ENCODE measurements at places on chromosomes 11 and 22.
A peak's percentile ranks its signal among the peaks of the same experiment; 100 is the strongest.

- DNase-seq: no peak
Observed at GRCh38 chr11:68338051-68338780, 25.8 kb downstream of the LRP5 start.

GRCh38 chr11:67613960-67614715 lies 7.4 kb downstream of the NDUFV1 start:
- DNase-seq: no peak

GRCh38 chr11:104529213-104529612 lies 365.3 kb upstream of the PDGFD start:
- peak; percentile 5 for DNase-seq

- no peak for DNase-seq
Observed at GRCh38 chr11:111422494-111423249, 43.6 kb upstream of the POU2AF1 start.

DNA sequence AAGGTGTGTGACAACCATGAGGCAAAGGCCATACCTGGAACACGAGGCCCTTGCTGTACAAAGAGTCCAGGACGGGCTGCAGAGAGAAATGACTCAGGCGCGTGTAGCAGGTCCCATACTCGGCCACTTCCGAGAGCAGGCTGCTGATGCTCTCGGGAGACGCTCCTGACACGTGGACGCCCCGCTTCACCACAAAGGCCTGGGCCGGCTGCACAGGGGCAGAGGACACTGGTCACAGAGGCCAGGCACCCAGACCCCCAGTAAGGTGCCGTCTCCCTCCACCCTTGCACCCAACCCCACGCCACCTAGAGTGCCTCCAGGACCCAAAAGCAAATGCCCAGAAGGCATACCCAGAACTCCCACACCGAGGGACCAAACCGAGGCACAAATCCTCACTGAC lies 15.5 kb downstream of the TUBGCP6 start:
- DNase-seq: no peak

DNA sequence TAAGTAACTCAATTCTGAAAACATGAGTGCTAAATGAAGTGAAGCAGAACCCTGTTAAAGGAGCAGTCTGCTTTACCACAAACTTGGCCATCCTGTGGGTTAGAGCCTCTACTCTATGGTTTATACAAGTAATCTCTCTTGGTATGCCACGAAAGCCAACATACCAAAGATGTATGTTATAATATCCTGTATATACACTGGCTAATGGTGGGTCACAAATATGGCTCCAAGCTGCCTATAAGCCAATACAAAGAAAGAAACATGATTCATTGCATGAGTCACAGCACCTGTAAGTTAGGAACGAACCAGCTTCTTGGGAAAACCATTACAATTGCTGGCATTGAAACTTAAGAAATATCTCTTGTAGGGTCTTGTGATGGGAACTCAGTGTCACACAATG lies 16.1 kb downstream of the XRRA1 start:
- DNase-seq: peak; percentile 31

DNA sequence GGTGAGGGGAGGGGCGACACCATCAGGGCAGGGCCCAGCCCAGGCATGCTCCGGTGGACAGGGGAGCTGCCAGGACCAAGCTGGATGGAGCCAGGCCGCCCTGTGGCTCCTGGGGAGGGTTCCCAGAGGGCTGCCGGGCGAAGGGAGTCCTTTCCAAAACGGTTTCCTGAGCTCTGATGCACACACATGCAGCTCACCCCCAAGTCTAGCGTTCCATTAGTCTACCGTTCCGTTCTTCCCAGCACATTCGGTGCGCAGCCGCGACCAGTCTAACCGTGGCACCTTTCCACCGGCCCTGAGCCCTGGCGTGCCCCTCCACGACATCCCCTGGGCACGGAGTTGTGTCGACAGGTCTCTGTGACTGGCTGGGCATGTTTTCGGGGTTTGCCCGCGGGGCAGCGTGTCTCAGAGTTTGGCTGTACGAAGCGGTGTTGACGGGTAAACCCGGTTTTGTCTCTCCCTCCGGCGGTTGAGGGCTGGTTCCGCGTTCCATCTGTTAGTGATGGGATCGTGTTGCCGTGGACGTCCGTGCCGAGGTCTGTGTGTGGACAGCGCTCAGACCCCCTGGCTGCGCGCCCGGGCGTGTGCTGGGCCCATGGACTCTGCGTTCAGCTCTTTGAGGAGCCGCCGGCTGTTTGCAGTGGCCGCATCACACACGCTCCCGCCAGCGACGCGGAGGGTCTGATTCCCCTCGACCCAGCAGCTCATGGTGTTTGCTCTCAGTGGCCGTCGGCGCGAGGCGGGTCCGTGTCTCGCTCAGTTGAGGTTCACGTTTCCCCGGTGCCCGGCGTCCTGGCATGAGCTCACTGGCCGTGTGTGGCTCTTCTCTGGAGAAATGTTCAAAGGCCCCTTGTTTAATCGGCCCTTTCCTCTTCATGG lies 121.2 kb downstream of the IGLL1 start:
- DNase-seq: no peak

- DNase-seq: no peak
Observed at GRCh38 chr11:100689141-100689540, 2.1 kb downstream of the ARHGAP42 start.

GRCh38 chr11:12235553-12235946 lies 125.2 kb downstream of the MICAL2 start:
- DNase-seq: no peak

DNA sequence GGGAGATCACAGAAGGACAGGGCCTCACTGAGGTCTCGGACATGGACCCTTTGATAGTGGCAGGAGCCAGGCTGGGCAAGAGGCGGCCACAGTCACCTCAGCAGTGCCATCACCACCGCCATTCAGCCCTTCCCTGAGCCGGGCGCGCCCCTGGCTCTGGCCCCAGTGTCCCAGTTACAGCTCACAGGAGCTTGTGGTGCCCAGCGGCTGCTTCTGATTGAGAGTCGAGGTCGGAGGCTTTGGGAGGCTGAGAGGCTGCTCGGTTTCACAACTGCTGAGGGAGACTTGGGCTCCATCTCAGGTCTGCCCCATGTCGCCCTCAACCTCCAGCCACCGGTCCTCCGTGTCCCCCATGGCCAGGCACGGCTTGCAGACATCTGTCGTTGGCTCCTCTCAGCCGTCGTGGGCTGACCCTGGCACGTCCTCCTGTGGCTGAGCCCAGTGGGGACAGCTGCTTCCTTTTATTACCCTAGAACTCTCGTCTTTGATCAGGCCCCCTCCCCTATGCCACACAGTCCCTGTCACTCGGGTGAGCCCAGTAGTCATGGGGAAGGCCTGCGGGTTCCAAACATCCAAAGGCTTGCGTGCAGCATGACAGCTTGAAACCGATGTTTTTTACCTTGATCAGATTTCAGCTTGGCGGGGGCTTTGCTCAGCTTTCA lies 28.4 kb upstream of the PPP6R3 start:
- no peak for DNase-seq

GRCh38 chr11:65606876-65607613 lies 7.0 kb downstream of the MAP3K11 start:
- peak; percentile 89 for DNase-seq

- DNase-seq: no peak
Observed at GRCh38 chr11:14882196-14882595, 9.8 kb downstream of the CYP2R1 start.

GRCh38 chr11:119759747-119760412 lies 30.9 kb upstream of the NECTIN1 start:
- DNase-seq: no peak

- DNase-seq: no peak
Observed at GRCh38 chr11:63769042-63769713, 603 bp upstream of the ZFTA start.

GRCh38 chr11:126346586-126346940 lies 8.9 kb upstream of the ST3GAL4 start:
- no peak for DNase-seq

DNA sequence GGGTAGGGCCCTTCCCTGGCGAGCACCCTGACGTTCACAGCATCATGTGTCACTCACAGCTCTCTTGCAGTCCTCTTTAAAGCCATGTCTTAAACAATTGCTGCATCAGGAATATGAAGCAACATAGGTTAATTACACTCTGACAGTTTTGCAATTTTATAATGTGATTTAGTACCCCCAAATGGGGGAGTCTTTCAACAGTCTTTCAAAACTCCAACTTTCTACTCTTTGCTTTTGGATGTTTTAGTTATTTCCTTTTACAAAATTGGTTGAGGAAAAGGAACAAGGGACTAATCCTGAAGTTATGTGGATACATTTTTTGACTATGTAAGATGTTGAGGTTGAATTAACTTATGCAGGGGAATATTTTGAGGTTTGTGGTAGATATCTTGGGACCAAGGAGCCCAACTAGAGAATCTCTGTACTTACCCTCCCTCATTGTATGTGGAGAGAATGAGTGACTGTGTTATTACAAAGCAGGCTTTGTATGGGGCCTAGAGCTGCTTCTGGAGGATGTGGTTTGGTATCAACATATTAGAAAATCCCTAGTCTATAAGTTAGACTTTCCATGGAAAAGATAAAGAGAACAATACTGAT lies at the start of gene MMP8:
Gene MMP8 (minus strand): TSS at position 51 of the 597 bp plus-strand sequence. CDS start 99 bp downstream, outside the sequence.
- DNase-seq: peak; percentile 84

DNA sequence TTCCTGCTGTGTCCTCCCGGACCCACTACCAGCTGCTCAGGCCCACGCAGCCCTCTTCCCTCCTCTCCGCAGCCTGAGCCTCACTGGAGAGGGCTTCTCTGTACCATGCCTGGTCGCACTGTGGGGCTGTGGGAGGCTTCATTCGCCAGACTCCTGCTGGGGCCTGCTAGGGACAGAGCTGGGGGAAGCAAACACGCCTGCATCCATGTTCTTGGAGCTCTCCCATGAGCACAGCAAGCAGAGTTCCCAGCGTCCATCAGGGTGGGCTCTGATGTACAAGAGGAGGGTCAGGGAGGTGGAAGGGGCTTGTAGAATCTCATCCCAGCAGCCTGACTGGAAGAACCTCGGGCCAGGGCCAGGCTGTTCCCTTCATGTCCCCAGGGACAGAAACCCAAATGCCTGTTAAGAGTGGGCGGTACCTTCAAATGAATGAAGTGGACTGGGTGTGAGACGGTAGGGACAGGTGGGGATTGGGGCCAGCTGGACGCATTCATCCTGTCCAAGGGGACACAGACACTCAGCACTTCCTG lies 59.9 kb downstream of the MPPED1 start:
- DNase-seq: no peak

DNA sequence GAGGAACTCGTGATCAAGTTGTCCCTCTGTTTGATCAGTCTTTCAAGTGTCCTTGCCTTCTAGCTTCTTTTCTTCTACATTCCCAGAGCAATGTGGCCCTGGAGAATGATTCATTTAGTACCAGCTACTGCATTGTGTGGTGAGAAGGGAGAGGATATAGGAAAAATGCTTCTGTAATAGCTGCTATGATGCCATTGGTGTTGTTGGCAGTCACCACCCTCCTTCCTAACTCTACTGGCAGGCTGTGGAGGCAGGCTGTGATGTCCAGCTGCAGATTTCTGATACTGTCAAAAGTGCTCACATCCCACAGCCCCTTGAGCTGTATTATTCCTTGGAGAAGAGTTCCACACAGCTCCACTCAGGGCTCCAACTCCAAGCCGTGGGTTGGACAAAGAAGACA lies 52.8 kb downstream of the ENDOD1 start:
- DNase-seq: no peak

DNA sequence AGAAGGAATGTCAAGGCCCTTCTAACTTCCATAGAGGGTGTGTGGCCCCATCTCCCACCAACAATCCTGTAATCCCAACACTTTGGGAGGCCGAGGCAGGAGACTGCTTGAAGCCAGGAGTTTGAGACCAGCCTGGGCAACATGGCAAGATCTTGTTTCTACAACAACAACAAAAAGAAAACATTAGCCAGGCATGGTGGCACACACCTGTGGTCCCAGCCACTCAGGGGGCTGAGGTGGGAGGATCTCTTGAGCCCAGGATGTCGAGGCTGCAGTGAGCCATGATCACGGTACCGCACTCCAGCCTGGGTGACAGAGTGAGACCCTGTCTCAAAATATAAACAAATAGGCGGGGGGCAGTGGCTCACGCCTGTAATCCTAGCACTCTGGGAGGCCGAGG lies 16.9 kb downstream of the TSPAN32 start:
- no peak for DNase-seq

DNA sequence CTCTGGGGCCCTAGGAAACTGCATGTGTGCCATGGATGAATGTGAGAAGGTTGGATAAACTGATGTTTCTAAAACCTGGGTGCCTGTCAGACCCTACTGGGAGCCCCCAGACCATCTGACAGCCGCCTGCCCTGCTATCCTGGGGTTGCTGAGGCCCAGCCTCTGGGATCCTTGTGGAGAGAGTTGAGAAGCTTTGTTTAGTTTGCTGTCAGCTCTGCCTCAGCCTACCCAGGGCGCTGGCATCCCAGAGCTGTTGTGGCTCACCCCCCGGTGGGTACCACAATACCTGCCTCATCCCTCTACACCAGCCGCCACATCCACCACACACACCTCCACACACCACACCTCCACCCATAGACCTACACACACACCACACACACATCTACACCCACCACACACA lies 38.5 kb upstream of the HMOX1 start:
- DNase-seq: no peak

GRCh38 chr11:95919514-95919913 lies 4.4 kb downstream of the MTMR2 start:
- DNase-seq: no peak
